ENCODE measurements at places on chromosomes 6 and 20.

GRCh38 chr20:8601542-8601912 lies 467.4 kb upstream of the PLCB4 start:
- DNase-seq: peak; percentile 38

- no peak for DNase-seq
Observed at GRCh38 chr6:42899871-42900270, 16.0 kb upstream of the PTCRA start.

DNA sequence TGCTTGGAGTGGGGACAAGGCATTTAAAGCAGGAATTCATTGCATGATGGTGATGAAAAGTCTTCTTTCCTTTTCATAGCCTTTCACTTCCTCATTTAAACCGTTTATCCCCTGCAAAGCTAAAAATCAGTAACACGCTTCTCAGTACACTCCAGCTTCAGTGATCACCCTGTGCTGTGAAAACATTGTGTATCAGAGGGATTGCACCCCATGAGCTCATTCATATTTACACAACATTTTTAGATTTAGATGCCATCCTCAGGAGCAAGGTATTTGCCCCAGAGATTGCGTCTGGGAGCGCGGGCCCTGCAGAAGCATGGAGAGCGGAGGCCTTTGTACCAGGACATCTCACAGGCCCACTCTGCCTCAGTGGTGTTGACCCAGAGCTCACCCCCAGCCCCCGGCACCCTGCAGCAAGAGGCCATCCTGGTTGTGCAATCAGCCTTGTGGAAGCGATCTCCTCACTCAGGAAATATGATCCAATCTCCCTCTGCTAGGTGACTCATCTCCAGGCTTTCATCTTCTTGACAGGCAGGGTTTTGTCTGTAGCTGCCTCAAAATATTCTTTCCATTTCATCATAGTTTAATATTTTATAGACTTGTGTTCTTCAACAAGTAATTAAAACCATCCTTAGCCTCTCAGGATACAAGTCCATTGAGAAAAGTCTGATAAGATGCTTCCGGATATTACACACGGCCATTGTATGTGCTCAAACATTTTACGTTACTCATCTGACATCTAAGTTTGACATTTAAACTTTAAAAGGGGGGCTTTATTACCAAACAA lies 38.9 kb upstream of the THBS2 start:
- DNase-seq: no peak

- DNase-seq: no peak
Observed at GRCh38 chr6:17879184-17879583, 108.3 kb downstream of the KIF13A start.

- no peak for DNase-seq
Observed at GRCh38 chr6:27275025-27275956, 27.8 kb downstream of the PRSS16 start.

- DNase-seq: no peak
Observed at GRCh38 chr6:106451439-106451838, 90.9 kb downstream of the CRYBG1 start.

- DNase-seq: no peak
Observed at GRCh38 chr6:116395647-116396046, 24.9 kb downstream of the DSE start.

- no peak for DNase-seq
Observed at GRCh38 chr6:143579703-143580102, 68.2 kb upstream of the FUCA2 start.

GRCh38 chr6:14316651-14317386 lies 199.2 kb downstream of the CD83 start:
- peak; percentile 42 for DNase-seq

DNA sequence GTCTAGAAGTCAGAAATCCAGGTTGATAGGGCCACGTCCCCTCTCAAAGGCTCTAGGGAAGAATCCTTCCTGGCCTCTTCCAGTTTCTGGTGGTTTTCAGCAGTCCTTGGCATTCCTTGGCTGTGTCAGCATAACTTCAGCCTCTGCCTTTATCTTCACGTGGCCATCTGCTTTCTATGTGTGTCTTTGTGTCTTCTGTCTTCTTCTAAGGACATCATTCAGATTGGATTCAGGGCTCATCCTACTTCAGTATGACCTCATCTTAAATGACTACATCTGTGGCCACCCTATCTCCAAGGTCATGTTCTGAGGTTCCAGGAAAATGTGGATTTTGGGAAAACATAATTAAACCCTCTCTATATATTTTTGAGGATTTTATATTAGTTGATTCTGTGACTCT lies 23.0 kb downstream of the C6orf89 start:
- DNase-seq: no peak

GRCh38 chr6:6256886-6257285 lies 63.6 kb downstream of the F13A1 start:
- no peak for DNase-seq

DNA sequence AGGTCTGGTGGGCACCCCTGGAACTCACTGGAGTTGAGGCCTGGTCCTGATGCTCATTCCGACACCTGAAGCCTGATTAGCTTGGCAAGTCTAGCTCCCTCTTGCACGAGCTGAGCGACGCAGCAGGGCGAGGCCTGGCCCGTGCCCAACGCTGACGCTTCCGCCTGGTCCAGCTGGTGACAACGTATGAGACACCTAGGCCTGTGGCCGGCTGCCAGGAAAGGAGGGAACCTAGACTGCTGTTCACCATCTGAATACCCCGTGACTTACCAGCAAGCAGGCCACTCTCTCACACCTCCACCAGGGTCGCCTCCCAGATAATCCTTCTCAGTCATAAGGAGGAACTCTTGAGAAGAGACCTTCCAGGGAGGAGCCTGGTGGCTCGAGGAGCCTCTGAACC lies 24.5 kb downstream of the YTHDF1 start:
- DNase-seq: no peak

DNA sequence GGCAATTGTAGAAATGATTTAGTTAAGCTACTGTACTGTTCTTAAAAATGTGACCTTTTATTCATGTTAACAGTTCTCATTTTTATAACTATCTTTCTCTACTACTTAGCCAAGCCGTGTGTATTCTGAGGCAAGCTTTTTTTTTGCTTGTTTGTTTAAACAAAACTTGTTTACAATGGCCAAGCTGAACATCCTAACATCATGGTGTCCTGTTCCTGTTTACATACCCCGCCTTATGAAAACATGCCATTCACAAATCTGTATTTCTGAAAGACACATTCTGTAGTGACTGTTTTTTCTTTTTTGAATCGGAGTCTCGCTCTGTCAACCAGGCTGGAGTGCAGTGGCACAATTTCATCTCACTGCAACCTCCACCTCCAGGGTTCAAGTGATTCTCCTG lies 140.9 kb downstream of the NCOA3 start:
- DNase-seq: no peak

All from GM20000 (cell line).